ENCODE measurements at places on chromosomes 5 and 9. TPM values are rescaled to one million over a fixed set of nuclear protein-coding genes. Genes with fewer than 3 reads are reported as not detected.

DNA sequence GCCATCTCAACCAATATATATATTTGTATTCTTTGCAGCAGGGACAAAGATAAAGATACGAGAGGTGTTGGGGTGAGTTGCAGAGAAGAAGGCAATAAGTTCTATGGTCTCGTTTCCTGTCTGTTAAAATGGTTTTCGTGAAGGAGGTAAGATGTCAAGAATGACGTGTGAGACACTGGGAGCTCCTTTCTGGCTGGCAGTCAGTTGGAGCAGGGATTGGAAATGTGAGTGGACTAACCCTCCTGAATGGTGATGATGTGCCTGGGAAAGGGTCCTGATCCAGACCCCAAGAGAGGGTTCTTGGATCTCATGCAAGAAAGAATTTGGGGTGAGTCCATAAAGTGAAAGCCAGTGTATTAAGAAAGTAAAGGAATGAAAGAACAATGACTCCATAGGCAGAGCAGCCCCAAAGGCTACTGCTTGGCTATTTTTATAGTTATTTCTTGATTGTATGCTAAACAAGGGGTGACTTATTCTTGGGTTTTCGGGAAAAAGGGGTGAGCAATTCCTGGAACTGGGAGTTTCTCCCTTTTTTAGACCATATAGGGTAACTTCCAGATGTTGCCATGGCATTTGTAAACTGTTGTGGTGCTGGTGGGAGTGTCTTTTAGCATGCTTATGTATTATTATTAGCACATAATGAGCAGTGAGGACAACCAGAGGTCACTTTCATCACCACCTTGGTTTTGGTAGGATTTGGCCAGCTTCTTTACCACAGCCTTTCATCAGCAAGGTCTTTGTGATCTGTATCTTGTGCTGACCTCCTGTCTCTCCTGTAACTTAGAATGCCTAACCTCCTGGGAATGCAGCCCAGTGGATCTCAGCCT is 53.7 kb downstream of the SPATA31C2 start:
- DNase-seq: no peak
- no peaks in the 10 kb centered on the region for H3K4me1 ChIP-seq
- no peaks in the 10 kb centered on the region for H3K27me3 ChIP-seq

DNA sequence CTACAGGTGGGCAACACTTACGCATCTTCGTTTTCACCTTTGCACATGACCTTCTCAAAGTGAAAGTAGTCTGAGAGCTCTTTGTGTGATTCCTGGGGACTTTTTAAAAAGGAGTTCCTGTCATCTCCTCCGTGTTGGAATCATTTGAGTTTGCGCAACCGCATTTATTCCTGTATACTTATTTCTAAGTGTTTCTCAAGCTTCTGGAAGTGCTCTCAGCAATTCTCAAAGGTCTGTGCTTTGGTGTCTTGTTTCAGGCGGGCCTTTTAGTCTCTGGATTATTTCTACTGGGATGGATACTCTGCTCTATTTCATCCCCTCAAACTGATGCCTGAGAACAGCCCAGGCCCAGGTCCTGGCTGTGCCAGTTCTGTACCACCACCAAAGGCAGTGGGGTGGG is 226.5 kb upstream of the TUT7 start:
- H3K4me3 ChIP-seq: no peak overlapping the region
- H3K36me3 ChIP-seq: no peaks in the 10 kb centered on the region
- H3K27ac ChIP-seq: peak overlapping the region; percentile 38

GRCh38 chr5:175561085-175561484 is 82.7 kb downstream of the SFXN1 start:
- no peak overlapping the region for H3K4me3 ChIP-seq
- no peaks in the 10 kb centered on the region for H3K36me3 ChIP-seq
- H3K27me3 ChIP-seq: no peaks in the 10 kb centered on the region

Gene CFAP157
- 0.61 TPM for total RNA-seq

Gene TLX3
- 161 TPM for total RNA-seq

Gene RETREG1
- 6.3 TPM for total RNA-seq

GRCh38 chr5:52999344-52999949 is 10.3 kb downstream of the ITGA2 start:
- H3K27ac ChIP-seq: no peak overlapping the region
- no peaks in the 10 kb centered on the region for H3K4me1 ChIP-seq
- no peak for DNase-seq

Gene FBN2
- total RNA-seq: 0.86 TPM

GRCh38 chr5:1509346-1510085 is 14.2 kb downstream of the LPCAT1 start:
- H3K4me3 ChIP-seq: peak overlapping the region; percentile 12
- H3K36me3 ChIP-seq: peaks cover 11% of the 10 kb centered on the region
- peaks cover 9% of the 10 kb centered on the region for H3K27me3 ChIP-seq
- peaks cover 33% of the 10 kb centered on the region for H3K4me1 ChIP-seq
- H3K27ac ChIP-seq: no peak overlapping the region
- DNase-seq: peak; percentile 13

GRCh38 chr9:120080849-120081248 is 499.1 kb downstream of the CDK5RAP2 start:
- H3K27me3 ChIP-seq: peaks cover 1% of the 10 kb centered on the region
- H3K36me3 ChIP-seq: peaks cover 12% of the 10 kb centered on the region

Gene STK32A
- 3.2 TPM for total RNA-seq

Gene TEX48
- total RNA-seq: not detected

DNA sequence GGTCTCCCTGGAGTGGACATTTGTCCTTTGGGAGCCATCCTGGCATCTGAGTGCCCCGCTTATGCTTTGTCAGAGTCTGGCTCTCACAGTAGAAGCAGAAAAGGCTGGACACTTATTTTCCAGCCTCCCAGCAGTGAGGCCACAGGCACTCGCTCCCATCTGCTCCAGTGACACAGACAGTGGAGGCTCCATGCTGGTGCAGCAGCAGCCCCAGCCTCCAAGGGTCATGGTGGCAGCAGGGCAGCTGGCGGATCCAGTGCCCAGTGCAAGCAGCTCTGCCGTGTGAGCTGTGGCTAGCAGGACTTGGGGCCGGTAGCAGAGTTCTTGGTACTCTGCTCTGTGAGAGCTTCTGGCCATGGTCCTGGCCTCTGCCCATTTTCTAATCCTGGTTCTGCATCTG is 157.3 kb upstream of the ALDH1B1 start:
- H3K4me3 ChIP-seq: peak overlapping the region; percentile 43
- H3K27ac ChIP-seq: peak overlapping the region; percentile 92
- peak; percentile 61 for DNase-seq
- H3K27me3 ChIP-seq: peaks cover 10% of the 10 kb centered on the region

DNA sequence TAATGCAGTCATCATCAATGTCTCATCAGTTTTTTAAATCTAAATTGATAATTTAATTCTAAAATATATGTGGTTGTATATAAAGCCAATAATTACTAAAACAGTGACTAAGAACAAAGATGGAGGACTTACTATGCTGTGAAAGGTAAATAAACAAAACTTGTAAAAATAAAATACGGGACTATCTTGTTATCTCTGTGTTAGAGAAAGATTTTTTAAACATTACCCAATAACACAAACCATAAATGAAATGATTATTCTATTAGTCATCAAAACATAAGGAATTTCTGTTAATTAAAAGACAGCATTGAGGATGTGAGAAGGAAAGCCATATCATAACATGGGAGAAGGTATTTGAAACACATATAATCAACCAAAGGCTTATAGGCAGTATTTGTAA is 226.2 kb upstream of the SMC2 start:
- no peaks in the 10 kb centered on the region for H3K4me1 ChIP-seq
- H3K36me3 ChIP-seq: no peaks in the 10 kb centered on the region
- no peak overlapping the region for H3K4me3 ChIP-seq
- H3K27me3 ChIP-seq: no peaks in the 10 kb centered on the region

Gene KIF12
- total RNA-seq: 0.93 TPM

- no peak overlapping the region for H3K27ac ChIP-seq
- no peaks in the 10 kb centered on the region for H3K36me3 ChIP-seq
- H3K4me1 ChIP-seq: peaks cover 9% of the 10 kb centered on the region
- no peak overlapping the region for H3K4me3 ChIP-seq
Measured at GRCh38 chr9:14565352-14566016, 127.7 kb downstream of the ZDHHC21 start.

DNA sequence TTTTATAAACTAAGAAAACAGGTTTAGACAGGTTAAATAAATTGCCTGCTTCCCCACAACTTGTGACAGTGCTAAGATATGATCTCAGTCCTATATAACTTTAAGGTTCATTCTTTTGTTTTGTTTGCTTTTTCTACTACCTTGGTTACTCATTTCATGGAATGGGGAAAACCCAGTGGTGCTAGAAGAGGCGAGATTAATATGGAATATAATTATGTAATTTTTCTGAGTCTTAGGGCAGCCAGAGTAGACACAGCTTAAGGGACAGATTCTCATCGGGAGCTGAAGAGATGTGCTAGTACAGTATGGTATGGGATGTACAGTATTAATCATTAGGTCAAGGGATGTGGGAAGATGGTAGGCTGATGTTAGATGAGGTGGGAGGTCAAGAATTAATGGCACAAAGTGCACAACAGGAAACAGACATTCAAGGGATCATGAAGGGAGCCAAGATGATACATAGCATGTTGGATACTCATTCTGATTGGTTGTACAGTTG is 6.2 kb downstream of the TRIM32 start:
- peaks cover 7% of the 10 kb centered on the region for H3K4me1 ChIP-seq
- H3K27ac ChIP-seq: no peak overlapping the region
- DNase-seq: no peak

GRCh38 chr5:55234121-55234700 is 803 bp upstream of the CCNO start:
- peaks cover 32% of the 10 kb centered on the region for H3K27me3 ChIP-seq
- H3K36me3 ChIP-seq: no peaks in the 10 kb centered on the region
- DNase-seq: peak; percentile 38
- no peak overlapping the region for H3K27ac ChIP-seq
- peaks cover 5% of the 10 kb centered on the region for H3K4me1 ChIP-seq

DNA sequence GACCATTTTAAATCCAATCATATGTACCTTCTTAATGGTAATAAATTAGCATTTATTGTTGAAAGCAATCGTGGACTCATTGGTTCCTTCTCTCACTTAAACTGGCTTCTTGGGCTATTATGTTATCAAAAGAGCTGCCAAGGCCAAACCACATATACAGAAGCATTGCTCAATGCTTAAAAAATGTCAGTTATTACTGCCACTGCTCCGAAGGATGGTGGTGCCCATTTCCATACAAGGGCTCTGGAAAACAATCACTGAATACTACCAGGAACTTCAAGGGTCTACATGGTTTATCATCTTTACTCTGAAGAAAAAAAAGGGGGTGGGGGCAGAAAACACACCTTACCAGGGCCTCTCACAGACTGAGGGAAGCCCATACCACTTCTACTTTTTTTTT is 104.3 kb downstream of the GNAQ start:
- H3K36me3 ChIP-seq: no peaks in the 10 kb centered on the region
- DNase-seq: no peak
- H3K4me1 ChIP-seq: peaks cover 12% of the 10 kb centered on the region
- H3K27me3 ChIP-seq: no peaks in the 10 kb centered on the region
- H3K4me3 ChIP-seq: no peak overlapping the region

GRCh38 chr9:28735738-28736342 is 1162.6 kb upstream of the C9orf72 start:
- no peak overlapping the region for H3K4me3 ChIP-seq
- no peaks in the 10 kb centered on the region for H3K27me3 ChIP-seq
- H3K36me3 ChIP-seq: no peaks in the 10 kb centered on the region

DNA sequence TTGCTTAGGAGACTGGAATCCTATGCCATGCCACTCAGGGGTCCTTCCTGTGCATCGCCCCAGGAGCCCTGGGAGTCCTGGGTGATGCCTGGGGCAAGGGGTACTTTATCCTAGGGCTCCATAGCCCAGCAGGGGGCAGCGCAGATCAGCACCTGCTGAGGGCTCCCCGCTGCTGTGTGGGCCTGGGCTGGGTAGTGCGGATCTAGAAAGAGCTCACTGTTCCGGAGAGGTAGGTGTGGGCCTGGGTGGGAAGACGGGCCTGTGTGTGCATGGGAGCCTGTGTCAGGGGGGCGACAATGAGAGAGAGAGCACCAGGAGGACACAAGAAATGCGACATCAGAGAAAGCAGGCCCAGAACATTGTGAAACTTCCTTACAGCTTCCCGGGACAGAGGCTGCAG is 11.4 kb upstream of the DAB2IP start:
- no peak overlapping the region for H3K4me3 ChIP-seq
- no peaks in the 10 kb centered on the region for H3K36me3 ChIP-seq
- DNase-seq: peak; percentile 81
- H3K27ac ChIP-seq: no peak overlapping the region

DNA sequence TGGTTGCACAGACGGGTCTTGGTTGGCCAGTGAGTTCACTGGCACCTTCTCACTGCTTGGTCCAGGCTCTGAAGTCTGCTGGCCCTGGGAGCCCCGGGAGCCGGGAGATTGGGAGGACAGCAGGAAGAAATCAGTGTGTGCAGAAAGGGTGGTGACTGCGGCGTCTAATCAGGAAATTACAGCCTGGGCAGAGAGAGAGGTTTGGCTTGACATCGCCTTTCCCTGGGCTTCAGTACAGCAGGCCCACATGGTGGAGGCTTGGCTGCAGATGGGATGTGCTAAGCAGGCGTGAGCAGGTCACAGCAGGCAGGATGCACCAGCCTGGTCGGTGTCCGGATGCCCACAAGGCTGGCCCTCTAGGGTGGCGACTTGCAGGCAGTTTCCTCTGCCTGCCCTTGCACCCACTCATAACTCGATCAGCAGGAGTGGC is 17.2 kb downstream of the PITX1 start:
- no peak overlapping the region for H3K4me3 ChIP-seq
- H3K27me3 ChIP-seq: peaks cover 1% of the 10 kb centered on the region
- peaks cover 6% of the 10 kb centered on the region for H3K4me1 ChIP-seq
- H3K36me3 ChIP-seq: no peaks in the 10 kb centered on the region
- peak; percentile 19 for DNase-seq

GRCh38 chr5:37665889-37666288 is 174.0 kb downstream of the GDNF start:
- no peak for DNase-seq
- H3K4me1 ChIP-seq: no peaks in the 10 kb centered on the region
- no peak overlapping the region for H3K4me3 ChIP-seq
- no peaks in the 10 kb centered on the region for H3K36me3 ChIP-seq

Gene GRXCR2
- not detected for total RNA-seq

GRCh38 chr5:80041527-80041926 is 6.4 kb downstream of the THBS4 start:
- H3K36me3 ChIP-seq: peaks cover 5% of the 10 kb centered on the region
- no peak overlapping the region for H3K27ac ChIP-seq
- peaks cover 27% of the 10 kb centered on the region for H3K4me1 ChIP-seq
- no peak overlapping the region for H3K4me3 ChIP-seq

Gene C5orf58
- total RNA-seq: not detected

Gene ICE1
- 56.5 TPM for total RNA-seq

Gene C9
- total RNA-seq: not detected

Gene PHF19
- 18.9 TPM for total RNA-seq

DNA sequence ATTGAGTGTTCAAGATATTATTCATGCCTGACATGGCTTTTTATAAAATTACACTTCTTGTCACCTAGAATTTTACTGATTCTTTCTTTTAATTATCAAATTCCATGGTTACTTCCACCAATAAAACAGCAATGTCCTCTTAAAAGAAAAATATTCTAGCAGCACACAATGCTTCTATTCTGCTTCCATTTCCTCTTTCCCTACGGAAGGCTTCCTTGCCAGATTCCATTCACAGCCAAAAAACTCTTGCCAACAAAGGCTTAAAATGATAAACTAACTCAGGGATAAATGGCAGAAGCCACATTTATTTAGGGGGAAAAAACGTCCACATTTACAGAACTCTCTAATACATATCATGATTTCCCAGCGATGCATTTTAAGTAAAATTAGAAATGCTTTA is 111.6 kb downstream of the CTNND2 start:
- H3K27ac ChIP-seq: no peak overlapping the region
- peaks cover 2% of the 10 kb centered on the region for H3K27me3 ChIP-seq
- H3K4me3 ChIP-seq: no peak overlapping the region
- H3K4me1 ChIP-seq: peaks cover 9% of the 10 kb centered on the region
- no peak for DNase-seq
